Esophagus squamous epithelium (tissue), 5 donors: ENCODE measurements at places on chromosomes 7 and 10.

DNA sequence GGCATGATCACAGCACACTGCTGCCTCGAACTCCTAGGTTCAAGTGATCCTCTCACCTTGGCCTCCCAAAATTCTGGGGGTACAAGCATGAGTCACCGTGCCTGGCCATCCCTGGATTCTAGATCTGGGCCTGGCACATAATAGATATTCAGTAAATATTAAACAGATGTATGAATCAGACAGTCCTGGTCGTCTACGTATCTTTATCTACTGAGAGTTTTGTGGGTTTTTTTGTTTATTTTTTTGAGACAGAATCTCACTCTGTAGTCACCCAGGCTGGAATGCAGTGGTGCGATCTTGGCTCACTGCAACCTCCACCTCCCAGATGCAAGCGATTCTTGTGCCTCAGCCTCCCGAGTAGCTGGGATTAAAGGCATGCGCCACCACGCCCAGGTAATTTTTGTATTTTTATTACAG lies 24.3 kb upstream of the ITGB1 start:
- no peak for DNase-seq

GRCh38 chr10:130392031-130392430 lies 255.8 kb downstream of the GLRX3 start:
- no peak for DNase-seq

- DNase-seq = no peak
Measured at GRCh38 chr7:127781081-127781480, 129.1 kb downstream of the SND1 start.

- DNase-seq = no peak
Measured at GRCh38 chr7:94245500-94245899, 149.2 kb upstream of the COL1A2 start.

- DNase-seq = no peak
Measured at GRCh38 chr7:24665564-24666294, 91.5 kb downstream of the GSDME start.

DNA sequence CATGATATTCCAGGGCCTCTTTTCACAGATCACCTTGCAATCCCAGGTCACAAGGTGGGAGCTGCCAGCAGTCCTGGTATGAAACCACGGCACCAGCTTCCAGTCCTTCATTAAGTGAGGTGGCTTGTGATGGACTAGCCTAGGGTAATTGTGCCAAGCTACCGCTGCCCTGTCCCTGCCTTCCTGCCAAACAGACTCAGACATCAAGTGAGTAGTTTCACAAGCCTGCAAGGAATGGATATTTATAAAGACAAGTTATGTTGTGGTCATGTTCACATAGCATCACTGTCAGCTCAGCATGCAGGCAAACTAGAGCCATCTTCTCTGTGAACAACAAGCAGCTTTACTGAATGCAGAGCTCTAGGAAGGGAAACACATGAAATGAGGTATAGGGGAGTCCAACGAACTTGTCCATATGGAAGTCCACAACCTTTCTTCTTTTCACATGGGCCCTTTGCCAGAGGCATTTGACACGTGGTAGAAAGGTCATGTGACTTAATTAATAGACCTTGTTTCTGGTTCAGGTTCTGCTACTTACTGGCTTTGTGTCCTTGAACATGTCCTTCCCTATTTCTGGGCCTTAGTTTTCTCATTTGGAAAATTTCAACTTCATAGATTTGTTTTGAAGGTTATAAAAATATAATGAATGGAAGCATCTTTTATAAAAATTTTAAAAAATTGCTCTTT lies 1061.2 kb downstream of the KCNMA1 start:
- DNase-seq = no peak

GRCh38 chr10:95289921-95290421 lies 832 bp downstream of the PDLIM1 start:
- no peak for DNase-seq

DNA sequence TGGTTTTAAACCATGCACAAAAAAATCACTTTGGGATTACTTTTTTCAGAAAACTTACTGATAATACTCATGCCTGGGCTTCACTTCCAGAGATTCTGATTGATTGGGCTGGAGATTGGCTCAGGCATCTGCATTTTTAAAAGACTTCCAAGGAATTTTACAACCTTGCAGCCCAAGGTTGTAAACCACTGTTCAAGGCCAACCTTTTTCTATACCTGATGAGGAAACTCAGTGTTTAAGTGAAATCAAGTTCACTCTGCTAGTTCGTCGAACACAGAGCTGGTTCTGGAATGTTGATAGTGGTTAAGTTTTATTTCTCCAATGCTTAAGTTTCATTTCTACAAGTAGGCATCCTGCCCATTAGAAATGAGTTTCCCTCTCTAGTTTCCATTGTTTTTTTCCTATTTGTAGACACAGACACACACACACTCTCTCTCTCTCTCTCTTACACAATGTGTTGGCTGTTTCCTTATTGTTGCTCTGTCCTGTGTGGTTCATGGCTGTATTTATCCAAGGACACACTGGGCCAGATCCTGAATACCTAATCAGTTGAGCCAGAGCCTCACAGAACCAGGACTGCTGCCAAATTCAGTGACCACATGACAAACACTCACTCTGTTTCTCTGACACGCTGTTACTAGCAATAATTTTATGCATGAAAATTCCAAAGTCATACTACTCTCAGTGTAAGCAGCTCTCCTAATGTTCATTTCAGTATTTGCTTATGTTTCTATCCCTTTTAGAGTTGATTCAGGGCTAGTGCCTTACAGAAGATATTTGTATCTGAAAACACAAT lies 3.7 kb upstream of the IFIT1B start:
- DNase-seq = peak; percentile 22

DNA sequence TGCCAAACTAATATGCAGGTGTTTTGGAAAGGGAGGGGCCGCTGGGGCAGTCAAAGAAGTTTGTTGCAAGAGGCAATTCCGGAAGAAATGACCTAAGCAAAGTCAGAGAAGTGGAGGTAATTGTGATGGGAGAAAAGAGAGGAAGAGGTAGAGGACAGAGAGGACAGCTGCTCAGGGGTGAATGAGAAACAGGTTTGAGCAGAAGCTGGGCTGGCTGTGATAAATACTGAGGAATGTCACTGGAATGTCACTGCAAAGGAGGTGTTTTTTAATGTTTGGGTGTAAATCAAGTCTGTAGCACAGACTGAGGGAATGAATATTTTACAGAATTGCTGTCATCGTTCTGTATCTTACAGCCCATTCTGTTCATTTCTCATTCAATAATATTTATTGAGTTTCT lies 207.2 kb downstream of the DPP6 start:
- no peak for DNase-seq

GRCh38 chr7:33842150-33842549 lies 63.2 kb upstream of the BMPER start:
- DNase-seq = no peak

DNA sequence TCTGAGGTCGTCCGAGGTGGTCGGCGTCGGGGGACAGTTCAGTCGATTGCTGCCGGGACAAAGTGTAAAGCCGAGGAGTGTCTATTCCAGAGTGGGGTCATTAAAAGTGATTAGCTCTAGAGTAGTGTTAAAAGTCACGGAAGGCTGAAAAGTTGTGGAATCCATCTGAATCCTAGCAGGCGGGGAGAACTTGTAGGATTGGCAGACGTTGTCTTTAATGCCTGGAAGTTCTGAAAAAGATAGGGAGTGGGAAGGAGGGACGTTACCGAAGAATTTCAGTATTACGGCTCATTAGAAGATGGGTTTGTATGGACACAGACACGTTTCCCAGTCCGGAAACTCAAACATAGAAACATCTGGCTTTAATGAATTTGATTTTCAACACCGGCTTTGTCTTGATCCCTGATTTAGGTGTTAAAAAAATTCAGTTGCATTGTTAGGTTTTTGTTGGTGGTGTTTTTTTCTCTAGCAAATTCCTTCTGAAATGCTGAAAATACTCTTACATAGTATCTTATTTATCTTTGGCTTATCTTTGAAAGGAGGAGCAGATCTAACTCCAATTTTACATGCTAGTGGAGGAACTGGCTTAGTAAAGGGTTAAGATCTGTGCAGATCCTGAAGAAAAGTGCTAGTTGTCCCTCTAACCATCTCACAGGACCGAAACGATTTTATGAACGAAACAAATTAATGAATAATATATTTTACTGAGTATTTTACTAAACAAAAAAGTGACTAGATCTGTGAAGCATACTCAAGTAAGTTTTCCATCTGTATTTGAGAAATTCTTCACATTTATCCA lies 900 bp downstream of the MKLN1 start:
- DNase-seq = no peak

DNA sequence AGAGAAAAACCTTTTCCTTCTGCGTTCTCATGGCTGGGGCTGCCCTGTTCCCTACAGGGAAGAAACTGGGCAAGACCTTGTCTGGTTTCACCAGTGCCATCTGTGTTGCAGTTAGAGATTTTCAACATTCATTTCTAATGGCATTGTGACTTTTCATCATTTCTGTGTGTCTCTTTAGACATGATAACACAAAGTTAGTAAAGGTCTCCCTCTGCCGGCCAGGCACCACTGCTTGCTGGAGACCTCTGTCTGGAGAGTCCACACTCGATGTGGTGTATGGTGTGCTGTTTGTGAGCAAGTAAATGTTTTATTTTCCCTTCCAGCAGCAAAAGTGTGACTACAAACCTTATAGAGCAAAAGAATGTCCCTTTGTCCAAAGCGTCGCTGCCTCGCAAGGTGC lies 213.5 kb downstream of the PAXIP1 start:
- no peak for DNase-seq

- DNase-seq = no peak
Measured at GRCh38 chr7:5671046-5671445, 110.4 kb downstream of the RNF216 start.

DNA sequence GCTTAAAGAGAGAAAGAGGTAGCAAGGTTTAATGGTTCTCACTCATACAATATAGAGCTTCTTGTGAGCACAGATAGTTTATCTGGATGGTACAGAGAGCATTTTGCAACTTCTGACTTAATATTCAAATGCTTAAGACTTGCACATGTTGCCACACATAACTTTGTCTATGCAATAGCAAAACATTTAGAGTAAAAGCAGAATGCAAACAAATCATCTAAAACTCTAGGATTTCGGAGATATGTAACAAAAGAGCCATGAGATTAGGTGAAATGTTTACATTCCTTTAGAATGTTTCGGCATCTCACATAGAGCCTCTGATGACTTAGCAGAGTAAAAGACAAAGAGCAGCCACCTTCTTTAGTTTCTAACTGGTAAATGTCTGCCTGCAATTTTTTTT lies 717.1 kb upstream of the LRRN3 start:
- no peak for DNase-seq

DNA sequence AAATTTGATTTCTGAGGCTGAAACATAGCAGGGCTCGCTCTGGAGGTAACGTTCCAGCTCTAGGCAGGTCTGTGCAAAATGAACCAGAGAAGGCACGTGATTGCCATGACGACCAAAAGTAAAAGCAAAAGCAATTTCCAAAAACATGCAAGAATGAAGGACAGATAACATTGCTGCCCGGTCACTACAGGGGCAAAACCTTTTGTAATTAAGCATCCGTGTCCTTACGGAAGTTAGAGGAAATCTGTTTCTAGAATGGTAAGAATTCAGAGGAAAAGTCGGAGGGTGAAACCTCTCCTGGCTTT lies 2.9 kb downstream of the KLF6 start:
- no peak for DNase-seq

DNA sequence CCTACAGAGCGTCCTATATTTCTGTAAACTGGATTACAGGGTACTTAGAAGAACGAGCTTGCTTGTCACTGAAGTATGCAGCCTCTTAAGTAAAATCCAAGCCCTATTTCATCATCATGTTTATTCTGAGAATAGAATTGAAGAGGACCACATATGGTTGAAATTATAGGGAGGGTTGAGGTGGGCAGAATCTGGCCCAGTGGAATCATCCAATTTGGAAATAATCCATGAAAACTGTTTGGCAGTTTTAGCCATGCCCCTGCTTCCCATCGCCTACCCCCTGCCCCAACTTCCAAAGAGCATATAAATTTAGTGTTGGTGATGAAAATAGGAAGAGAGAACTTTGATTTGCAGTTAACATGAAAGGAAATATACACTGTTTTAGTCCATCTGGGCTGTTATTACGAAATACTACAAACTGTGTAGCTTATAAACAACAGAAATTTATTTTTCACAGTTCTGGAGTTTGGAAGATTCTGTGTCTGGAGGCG lies 150.4 kb downstream of the PRKG1 start:
- no peak for DNase-seq

DNA sequence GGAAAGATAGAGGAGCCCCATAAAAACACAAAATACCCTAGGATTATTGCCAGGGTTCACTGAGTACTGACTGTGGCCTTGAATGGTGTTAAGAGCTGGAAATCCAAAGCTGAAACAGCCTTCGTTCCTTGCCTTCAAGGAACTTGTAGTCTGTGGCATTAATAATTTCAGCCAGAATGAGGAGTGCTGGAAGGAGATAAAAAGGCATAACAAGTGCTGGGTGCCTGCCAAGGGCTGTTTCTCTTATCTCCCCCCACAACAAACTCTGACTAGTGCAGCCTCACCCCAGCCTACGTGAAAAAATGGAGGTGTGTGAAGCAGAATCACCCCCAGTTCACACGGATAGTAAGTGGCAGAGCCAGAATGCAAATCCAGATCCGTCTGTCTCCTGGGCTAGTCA lies 199.1 kb upstream of the LYZL2 start:
- DNase-seq = no peak

DNA sequence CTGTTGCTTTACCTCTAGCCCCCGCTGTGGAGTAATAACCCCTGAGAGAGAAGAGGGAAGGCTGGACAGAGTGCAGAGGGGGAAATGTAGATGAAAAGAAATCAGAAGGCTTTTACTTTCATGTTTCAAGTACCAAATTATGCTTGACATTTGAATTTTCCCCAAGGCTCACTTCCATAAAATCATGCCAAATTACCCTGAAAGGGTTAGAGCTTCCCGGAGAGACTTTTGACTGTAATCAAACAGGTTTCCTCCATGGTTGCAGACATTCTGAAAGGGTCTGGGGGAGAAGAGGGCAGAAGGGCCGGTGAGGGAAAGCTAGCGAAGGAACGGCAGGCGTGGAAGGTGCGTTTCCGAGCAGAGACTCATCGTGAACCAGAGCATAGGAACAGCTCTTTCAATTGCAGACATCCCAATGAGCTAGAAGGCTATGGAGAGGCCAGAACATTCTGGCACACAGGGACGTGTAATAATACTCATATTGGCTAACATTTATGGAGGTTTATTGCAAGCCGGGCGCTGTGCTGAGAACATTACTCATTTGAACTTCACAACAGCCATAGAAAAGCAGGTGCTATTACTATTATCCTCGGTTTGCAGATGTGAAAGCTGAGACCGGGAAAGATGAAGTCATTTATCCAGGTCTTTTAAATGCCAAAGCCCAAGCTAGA lies 620.8 kb upstream of the AUTS2 start:
- DNase-seq = no peak

DNA sequence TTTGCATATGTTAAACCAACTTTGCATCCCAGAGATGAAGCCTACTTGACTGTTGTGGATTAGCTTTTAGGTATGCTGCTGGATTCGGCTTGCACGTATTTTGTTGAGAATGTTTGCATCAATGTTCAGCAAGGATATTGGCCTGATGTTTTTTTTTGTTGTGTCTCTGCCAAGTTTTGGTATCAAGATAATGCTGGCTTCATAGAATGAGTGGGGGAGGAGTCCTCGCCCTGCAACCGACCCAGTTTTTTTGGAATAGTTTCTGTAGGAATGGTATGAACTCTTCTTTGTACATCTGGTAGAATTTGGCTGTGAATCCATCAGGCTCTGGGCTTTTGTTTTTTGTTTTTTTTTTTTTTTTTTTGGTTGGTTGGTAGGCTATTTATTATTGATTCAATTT lies 147.9 kb downstream of the AHR start:
- DNase-seq = no peak

- DNase-seq = no peak
Measured at GRCh38 chr7:47941136-47941844, 7.0 kb downstream of the PKD1L1 start.
